ENCODE measurements at places on chromosomes 4 and X. TPM values are rescaled to one million over a fixed set of nuclear protein-coding genes. Genes with fewer than 3 reads are reported as not detected.

Gene AMTN
- total RNA-seq = 0.18 TPM

Gene CFAP47
- total RNA-seq = not detected

Gene GPR143
- 0.42 TPM for total RNA-seq

Gene CT45A3
- total RNA-seq = 0.12 TPM

Gene KCNE5
- total RNA-seq = not detected

Gene NR3C2
- total RNA-seq = 0.02 TPM

Gene SORCS2
- 5.8 TPM for total RNA-seq

Gene IL21
- not detected for total RNA-seq

Gene GSX2
- not detected for total RNA-seq

Gene ARX
- 0.58 TPM for total RNA-seq

Gene PALLD
- total RNA-seq = 78.6 TPM

Gene MSANTD1
- 0.05 TPM for total RNA-seq

Gene MAGEA8
- total RNA-seq = not detected

Gene CENPVL3
- total RNA-seq = 0.11 TPM

Gene ZIC3
- not detected for total RNA-seq

Gene MCF2
- not detected for total RNA-seq

Gene PHKA1
- total RNA-seq = 32.5 TPM

Gene AKAP4
- total RNA-seq = not detected

Gene ETDA
- total RNA-seq = not detected

Gene CFI
- total RNA-seq = 1.0 TPM

Gene BTK
- not detected for total RNA-seq

Gene ELF4
- total RNA-seq = 25.0 TPM

Gene CDX4
- total RNA-seq = not detected

Gene ADGRG2
- total RNA-seq = 8.7 TPM

Gene DCAF4L1
- total RNA-seq = 0.13 TPM

Gene NDNF
- not detected for total RNA-seq

Gene PROM1
- total RNA-seq = 0.53 TPM

Gene STPG2
- not detected for total RNA-seq

Gene FAM241A
- total RNA-seq = 0.86 TPM

Gene FAM199X
- 15.3 TPM for total RNA-seq

Gene BEX1
- total RNA-seq = not detected

Gene SYAP1
- total RNA-seq = 23.6 TPM

Gene ATP2B3
- 0.13 TPM for total RNA-seq

Gene MMRN1
- not detected for total RNA-seq

Gene MAOB
- 0.25 TPM for total RNA-seq

Gene SPANXN4
- not detected for total RNA-seq

Gene ANK2
- total RNA-seq = 0.52 TPM

Gene USP26
- not detected for total RNA-seq

Gene FGFRL1
- 21.6 TPM for total RNA-seq
